Activated CD8-positive, alpha-beta memory T cell treated with anti-CD3 and anti-CD28 coated beads for 48 hours (primary cell): ENCODE measurements at places on chromosomes 2 and 18.

DNA sequence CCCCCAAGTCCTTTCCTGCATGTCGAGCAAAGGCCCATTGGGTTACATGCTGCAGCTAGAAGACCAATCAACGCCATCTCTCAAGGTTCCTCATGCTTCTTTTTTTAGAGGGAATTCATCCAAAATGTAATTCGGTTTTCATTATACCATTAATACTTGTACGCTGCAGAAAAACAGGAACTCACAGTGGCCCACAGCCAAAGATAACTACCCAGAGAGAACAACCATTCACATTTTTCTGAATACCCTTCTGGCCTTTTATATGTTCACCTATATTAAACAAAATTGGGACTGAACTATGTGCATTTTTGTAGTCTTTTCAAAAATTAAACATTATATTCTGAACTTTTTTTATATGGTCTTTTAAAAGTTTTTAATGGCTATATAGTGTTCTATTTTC lies 25.8 kb downstream of the FARP2 start:
- DNase-seq = no peak

- DNase-seq = no peak
Observed at GRCh38 chr2:162925595-162925994, 87.0 kb upstream of the KCNH7 start.

- no peak for DNase-seq
Observed at GRCh38 chr2:216584112-216584511, 49.1 kb upstream of the IGFBP2 start.

GRCh38 chr2:225400546-225401400 lies 1.3 kb downstream of the NYAP2 start:
- no peak for DNase-seq

DNA sequence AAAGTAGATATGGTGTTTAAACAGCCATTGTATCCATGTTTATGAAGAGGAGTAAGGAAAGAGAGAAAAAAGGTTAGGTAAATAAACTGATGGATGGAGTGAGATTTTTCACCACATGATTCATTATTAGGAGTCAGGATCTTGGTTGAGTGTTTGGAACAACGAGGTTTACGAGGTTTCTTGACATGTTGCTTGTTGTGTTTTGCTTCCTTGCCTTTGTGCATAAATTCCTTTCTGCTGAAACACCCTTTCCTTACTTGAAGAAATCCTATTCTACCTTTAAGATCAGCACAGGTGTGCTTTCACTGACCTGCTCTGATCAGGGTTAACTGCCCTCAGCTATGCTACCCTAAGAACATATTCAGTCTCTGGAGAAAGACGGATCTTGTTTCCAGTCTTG lies 66.6 kb downstream of the EFEMP1 start:
- DNase-seq = no peak

GRCh38 chr2:237449193-237449881 lies 35.4 kb upstream of the COL6A3 start:
- no peak for DNase-seq

GRCh38 chr18:14074187-14074586 lies 58.0 kb downstream of the ZNF519 start:
- DNase-seq = no peak

DNA sequence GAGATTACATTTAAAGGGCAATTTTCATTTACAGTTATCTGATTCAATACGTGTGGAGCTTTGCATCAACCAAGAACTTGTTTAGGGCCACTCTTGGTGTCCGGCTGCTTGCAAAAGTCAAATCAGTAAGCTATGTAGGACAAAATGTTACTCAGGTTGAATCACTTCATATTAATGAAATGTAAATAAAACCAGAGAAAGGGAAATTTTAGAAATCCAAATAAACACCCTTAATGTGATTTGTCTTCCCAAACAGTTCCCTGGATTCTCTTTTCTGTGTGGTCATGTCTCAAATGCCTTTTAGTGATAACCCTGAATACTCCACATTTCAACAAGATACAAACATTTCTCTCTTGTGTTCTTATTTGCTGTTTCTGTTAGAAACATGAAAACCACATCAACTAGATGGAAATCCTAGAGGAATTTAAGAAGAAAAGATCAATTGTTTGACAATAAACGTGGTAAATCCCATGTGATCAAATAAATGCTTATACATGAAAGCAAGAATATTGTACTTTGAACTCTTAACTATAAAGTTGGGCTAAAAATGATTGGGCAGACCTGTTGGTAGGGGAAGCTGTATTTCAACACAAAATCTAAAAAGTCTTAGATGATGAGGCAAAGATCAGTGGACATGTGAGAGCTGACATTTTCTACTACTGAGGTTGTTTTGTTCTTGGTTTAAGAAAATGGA lies 101.3 kb downstream of the CDC42EP3 start:
- no peak for DNase-seq

- DNase-seq = no peak
Observed at GRCh38 chr2:39394516-39394961, 42.5 kb downstream of the MAP4K3 start.

GRCh38 chr2:727071-727470 lies 49.9 kb upstream of the TMEM18 start:
- DNase-seq = no peak

GRCh38 chr2:197113275-197113711 lies 186.8 kb upstream of the PGAP1 start:
- DNase-seq = no peak
